ENCODE measurements at places on chromosomes 2 and 18.

GRCh38 chr18:54228364-54228763 is 3.9 kb upstream of the MBD2 start:
- no peak for DNase-seq

DNA sequence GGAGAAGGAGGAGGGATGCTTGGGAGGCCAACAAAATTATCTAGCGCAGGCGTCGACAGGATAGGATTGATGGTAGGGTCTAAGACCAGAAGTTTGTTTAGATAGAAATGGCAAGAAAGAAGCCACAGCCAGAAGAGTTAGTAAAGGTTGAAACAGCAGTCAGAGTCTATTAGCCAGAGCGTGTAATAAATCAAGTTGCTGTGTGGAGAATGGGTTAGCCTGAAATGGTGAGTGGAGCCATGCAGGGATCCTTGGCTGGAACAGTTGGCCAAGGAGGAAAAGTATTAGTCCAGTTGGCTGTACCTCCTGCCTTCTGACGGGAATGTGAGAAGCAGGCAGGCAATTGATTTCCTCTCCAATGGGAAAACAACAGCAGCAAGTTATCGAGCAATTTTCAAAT is 190.7 kb upstream of the CCDC68 start:
- no peak for DNase-seq

DNA sequence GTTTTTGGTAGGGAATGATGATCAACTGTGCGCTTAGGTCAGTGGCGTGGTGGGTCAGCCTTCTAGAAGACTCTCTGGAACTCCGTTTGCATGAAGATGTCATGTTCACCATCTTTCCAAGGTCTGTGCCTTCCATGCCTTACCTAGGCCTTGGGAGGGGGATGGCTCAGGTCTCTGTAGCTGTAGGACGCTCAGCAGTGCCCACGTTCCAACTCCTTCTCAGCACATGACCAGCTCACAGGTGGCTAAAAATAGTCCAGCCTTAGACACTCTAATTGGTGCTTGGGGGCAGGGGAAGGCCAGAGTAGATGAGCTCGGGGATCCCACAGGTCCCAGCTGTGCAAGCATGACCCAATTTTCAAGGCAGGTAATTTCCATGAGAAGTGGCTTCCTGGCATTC is 42.3 kb upstream of the TEX51 start:
- DNase-seq: no peak

GRCh38 chr2:16091576-16092282 is 151.4 kb downstream of the MYCN start:
- no peak for DNase-seq

- DNase-seq: no peak
These were observed 136.8 kb downstream of the ASB1 start for GRCh38 chr2:238563551-238563950.

- DNase-seq: no peak
These were observed 358.5 kb upstream of the DSEL start for GRCh38 chr18:67875060-67875459.

DNA sequence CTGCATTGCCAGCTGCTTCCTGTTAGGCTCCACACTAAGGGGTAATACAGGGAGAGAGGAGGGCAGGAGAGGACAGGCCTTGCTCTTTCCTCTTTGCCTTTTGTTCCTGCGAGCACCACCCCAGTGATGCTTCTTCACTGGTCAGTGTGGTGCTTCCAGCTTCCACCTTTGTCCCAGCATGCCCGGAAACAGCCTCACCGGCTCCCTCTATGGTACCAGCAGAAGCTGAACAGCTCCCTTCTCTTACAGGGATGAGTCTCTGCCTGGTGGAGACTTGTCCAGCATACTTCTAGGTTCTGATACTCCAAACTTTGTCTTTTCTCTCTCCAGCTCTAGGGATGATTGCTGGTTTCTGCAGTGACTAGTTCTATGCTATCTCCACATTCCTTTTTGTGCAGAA is 413.3 kb downstream of the TSN start:
- no peak for DNase-seq

DNA sequence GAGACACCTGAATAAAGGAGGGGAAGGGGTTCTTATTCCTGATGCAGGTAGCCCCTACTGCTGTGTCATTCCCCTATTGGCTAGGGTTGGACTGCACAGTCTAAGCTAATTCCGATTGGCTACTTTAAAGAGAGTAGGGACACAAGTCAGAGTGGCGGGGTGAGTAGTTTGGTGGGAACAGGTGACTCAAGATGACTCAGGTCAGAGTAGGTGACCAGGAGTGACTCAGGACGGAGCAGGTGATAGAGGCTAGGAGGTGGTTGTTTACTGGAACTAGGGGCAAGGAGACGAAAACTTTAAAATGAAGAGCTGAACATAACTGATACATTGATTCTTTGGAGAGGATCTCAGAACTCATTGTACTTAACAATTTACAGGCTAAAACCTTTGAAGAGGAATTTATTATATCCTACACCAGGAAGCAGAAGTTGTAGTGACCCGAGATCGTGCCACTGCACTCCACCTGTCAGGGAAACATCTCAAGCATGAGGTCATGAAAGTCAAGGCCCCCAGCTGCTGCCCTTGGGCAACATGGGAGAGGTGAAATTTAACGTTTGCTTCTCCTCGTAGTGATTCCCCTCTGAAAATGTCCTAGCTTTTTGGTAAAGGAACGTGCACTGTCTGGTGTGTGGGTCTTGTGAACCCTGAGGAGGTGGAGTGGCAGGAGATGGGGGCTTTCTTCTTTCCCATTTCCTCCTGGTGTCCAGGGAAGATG is 4.5 kb upstream of the CYP27A1 start:
- DNase-seq: no peak

GRCh38 chr2:228059735-228060134 is 121.8 kb downstream of the SPHKAP start:
- DNase-seq: no peak

- DNase-seq: no peak
These were observed 257.5 kb downstream of the SETBP1 start for GRCh38 chr18:44937960-44938719.

- no peak for DNase-seq
These were observed 21.2 kb downstream of the WDFY1 start for GRCh38 chr2:223923976-223924375.

GRCh38 chr2:290090-290722 is 2.3 kb upstream of the ALKAL2 start:
- DNase-seq: peak; percentile 52

- DNase-seq: no peak
These were observed 251.3 kb downstream of the DLGAP1 start for GRCh38 chr18:4203568-4204437.

- DNase-seq: no peak
These were observed 103.3 kb downstream of the NDUFA10 start for GRCh38 chr2:239921843-239922242.

DNA sequence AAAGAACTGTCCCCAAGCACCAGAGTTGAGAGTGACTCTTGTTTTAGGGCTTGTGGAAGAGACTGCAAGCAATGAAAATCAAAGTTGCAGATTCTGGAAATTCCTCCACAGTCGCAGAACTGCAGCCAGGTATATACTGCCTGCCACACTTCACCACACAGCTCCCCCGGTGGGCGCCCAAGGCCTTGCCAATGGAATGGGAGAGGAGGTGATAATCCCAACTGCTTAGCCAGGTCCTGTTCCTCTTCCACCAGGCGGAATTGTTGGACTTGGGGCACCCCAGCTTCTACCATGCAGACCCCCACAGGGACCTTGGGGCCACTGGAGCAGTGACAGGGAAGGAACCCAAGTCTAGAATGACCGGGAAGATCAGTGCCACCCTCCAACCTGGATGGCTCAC is 4.8 kb upstream of the PDIA6 start:
- DNase-seq: no peak

GRCh38 chr2:171964308-171964707 is 35.4 kb upstream of the METAP1D start:
- no peak for DNase-seq

DNA sequence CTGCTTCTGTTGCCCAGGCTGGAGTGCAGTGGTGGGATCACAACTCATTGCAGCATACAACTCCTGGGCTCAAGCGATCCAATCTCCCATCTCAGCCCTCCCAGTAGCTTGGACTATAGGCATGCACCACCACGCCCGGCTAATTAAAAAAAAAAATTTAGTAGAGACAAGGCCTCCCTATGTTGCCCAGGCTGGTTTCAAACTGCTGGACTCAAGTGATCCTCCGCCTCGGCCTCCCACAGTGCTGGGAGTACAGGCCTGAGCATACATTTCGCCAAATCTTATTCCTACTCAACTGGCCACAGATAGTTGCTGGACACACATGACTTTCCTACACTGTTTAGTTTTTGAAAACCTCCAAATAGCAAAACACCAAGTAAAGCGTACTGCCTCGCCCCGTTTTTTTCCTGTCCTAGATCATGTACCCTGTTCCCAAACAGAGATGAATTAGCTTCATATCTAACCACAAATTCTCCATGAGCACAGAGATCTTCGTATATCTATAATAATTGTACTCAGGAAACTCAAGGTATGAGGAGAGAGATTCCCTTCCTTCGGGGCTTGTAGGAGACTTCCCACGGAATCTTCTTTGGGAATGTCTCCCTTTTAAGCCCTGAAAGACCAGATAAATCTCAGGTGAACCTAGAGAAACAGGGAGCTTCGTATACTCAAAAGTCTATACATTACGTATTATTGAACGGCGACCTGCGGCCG is 598 bp upstream of the C2orf69 start:
- DNase-seq: no peak

- no peak for DNase-seq
These were observed 421.3 kb downstream of the NYAP2 start for GRCh38 chr2:225820826-225821225.

DNA sequence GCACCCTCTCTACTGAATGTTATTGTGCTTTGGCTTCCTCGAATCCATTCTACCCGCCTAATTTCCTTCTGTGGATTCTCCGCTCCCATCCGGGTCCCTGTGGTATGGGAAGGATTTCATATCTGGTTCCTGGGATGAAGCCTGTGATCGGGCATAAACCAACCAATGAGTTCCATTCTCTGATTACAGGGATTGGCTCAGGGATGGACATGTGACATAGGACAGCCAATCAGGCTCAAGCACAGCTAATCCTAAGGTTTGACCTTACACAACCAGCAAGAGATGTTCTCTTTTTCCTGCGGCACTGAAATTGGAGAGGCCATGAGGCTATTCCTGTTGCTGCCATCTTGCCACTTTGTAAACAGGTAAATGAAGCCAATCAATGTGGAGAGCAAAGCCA is 168.1 kb upstream of the SMAD2 start:
- no peak for DNase-seq

DNA sequence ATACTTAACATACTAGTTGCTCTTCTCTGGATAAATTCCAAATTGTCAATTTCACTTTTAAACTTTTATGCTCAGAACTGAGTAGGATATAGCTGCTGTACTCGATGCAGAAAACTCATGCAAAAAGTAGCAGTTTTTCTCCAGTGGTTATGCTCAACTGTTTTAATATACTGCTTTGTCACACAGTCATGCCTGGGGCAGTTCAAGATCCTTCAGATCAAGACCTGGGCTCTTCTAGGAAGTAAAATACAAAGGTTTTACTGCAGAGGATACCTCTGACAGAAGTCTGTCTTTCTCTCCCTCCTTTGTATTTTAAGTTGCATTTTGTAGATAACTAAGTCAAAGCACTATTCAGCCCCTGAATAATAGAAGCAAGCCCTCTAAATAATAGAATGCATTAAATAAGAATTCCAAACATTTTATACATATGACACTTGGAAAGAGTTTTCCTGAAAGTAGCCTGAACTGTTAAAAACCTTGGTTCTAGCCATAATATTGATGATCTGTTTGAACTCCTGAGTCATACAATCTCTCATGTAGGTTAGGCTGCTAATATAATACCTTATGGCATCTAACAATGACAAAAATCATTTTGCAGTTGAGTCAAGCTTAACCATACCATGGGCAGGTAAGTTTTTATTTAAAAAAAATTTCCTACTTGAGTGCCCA is 183.3 kb upstream of the TRIB2 start:
- DNase-seq: no peak

DNA sequence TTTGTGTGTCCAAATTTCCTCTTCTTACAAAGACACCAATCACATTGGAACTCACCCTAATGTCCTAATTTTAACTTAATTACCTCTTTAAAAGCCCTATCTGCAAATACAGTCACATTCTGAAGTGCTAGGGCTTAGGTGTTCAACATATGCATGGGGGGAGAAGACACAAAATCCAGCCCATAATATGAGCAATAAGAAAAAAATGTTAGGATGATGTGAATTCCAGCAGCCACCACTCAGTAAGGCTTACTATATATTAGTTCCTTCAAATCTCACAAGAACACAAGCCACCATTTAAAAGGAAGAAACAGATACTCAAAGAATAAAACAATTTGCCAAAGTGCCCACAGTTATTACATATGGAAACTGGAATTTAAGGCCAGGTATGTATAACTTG is 285.7 kb downstream of the EPHA4 start:
- no peak for DNase-seq

DNA sequence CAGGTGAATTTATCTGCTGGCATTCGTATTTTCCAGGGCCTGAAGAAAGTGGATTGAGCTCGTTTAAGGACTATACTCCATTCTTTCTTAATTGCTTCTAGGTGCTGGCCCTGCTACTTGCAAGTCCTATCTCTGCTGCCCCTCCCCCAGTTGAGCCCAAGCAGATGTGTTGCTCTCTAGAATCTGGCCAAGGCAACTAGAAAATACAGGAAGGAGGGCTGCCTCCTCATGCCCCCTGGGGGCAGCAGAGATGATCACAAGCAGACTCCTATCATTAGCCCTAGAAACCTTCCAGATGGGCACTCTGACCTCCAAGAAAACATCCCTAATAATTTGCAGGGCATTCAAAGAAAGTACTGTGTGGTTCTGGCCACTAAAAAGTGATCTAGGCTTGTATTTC is 72.5 kb upstream of the CYP26B1 start:
- no peak for DNase-seq

Measured in RWPE1 (cell line).